ENCODE measurements at places on chromosomes 5 and 9.

DNA sequence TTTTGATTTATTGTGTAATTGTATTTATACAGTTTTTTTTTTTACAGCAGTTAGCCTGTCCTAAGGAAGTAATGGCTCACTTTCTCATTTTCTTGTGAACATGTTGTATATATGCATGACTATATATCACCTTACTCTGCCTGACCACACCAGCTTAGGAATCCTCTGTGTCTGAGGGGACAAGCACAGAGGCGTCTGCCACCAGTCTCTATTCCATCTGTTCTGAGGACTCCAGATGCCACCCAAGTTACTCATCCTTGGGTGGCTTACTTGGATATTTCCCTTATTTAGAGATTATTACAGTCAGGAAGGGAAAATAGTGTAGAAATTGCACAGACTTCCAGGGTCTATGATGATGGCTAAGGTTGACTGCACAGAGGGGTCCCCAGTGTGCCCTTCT is 256.3 kb upstream of the C9orf72 start:
- DNase-seq = no peak

- no peak for DNase-seq
These were observed 114.4 kb downstream of the VPS13A start for GRCh38 chr9:77291714-77292113.

DNA sequence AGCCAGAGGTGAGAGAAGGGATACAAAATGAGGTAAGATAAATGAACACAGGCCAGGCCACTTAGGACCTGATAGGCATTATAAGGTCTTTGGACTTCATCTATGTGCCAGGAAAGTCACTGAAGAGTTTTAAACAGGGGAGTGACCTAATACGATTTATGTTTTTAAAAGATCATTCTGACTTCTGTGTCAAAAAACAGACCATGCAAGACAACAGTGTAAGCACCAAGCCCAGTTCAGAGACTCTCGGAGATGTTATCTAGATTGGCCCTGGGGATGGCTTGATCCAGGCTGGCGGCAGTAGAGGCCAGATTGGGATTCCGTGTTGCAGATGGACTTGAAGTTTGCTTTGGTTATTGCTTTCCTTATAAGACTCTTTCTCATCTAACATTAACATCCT is 43.0 kb upstream of the DPYSL3 start:
- no peak for DNase-seq

- no peak for DNase-seq
These were observed 44.4 kb downstream of the FNBP1 start for GRCh38 chr9:129998491-129999140.

GRCh38 chr5:81633471-81633870 is 117.4 kb downstream of the SSBP2 start:
- DNase-seq = no peak

- DNase-seq = no peak
These were observed 31.1 kb downstream of the FGD3 start for GRCh38 chr9:92978345-92978875.

GRCh38 chr9:137694962-137695875 is 76.4 kb downstream of the EHMT1 start:
- DNase-seq = no peak

DNA sequence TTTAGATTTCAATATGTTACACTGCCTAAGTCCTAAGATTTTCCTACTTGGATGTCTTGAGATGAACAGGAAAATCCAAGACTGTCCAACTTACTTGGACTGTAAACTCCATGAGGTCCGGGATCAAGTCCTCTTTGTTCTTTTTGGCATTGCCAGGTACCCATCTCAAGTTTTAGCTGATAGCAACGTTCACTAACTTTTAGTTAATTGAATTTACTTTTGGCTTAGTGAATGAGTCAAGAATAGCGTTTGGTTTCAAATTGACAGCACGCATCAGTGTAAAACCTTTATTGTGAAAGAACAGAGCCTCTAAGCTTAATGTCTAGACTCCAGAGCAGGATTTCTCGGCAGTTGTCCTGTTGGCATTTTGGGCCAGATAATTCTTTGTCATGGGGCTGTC is 37.2 kb downstream of the ALDH1A1 start:
- no peak for DNase-seq

- no peak for DNase-seq
These were observed 493.9 kb downstream of the DMAC1 start for GRCh38 chr9:7305677-7306076.

DNA sequence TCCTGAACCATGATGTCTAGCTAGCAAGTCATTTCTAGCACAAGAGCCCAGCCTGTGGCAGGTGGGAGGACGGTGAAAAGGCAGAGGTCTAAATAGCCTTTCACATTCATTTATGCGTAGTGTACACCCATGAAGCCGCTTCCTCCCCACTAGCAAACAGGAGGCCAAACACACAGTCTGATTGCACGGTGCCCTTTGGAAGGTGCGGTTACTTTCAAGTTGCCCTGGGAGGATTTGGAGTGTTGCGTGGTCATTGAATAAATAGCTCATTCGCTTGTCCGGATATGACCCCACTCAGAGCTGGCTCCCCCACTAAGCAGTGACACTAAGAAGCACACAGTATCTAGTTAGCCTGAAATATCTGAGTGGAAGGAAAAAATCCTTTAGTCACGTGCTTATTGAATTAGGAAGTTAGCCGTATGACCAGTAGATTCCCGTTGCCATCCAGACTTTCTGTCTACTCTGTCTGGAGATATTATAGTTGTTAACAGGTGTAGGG is 664 bp upstream of the ARSB start:
- no peak for DNase-seq

DNA sequence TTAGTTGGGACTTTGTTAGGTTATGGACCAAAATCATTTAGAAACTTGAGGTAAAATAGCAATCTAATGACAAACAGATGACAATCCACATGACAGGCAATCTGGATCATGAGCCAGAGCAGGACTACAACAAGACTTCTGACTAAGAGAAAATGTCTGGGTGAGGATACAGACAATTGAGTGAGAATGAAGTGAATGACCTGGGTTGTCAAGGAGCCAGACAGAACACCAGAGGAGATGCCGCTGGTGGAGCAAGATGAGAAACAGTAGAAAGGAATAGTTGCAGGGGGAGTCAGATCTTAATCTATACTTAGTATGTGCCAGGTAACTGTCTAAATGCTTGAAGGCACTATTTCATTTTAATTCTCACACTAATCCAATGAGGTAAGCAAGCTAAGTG is 277.8 kb downstream of the PRELID2 start:
- no peak for DNase-seq

DNA sequence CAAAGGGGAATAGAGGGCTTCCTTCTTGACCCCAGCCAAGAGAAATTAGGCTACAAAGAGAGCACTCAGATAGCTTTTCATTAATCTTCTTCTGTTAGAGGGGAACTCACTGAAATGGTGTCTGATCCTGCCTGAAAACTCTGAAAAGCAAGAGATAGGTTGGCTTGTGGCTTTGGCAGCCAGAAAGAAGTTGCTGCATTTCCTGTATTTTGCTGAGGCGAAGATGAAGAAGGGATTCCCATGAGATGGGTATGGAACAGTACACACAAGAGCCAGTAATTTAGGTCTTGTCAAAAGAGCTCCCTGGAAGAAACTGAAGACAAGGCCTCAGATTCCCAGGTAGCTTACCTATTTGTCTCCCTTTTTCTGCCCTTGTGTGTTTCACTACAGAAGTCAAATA is 120.9 kb upstream of the TARS1 start:
- DNase-seq = no peak

- DNase-seq = no peak
These were observed 24.4 kb downstream of the ARHGAP26 start for GRCh38 chr5:142794537-142794936.

GRCh38 chr5:112127861-112128260 is 291.2 kb downstream of the EPB41L4A start:
- no peak for DNase-seq

- no peak for DNase-seq
These were observed 163.2 kb downstream of the RFK start for GRCh38 chr9:76231001-76231400.

- no peak for DNase-seq
These were observed 186.8 kb downstream of the HSPA4 start for GRCh38 chr5:133238426-133239205.

Measured in right renal cortex interstitium (tissue), 3 donors.